Upper lobe of right lung (tissue), 1 donor: ENCODE measurements at places on chromosomes 6 and 20. TPM values are rescaled to one million over a fixed set of nuclear protein-coding genes. Genes with fewer than 3 reads are reported as not detected.

The GCLC gene
- 40.0 TPM for total RNA-seq

The BCAS1 gene
- total RNA-seq, result 0.81 TPM

The CALHM5 gene
- 1.9 TPM for total RNA-seq

The ANKRD6 gene
- total RNA-seq, result 20.2 TPM

The B4GALT5 gene
- total RNA-seq, result 46.1 TPM

The LY6G6C gene
- total RNA-seq, result not detected

The SGK2 gene
- total RNA-seq, result 1.7 TPM

The SLC16A10 gene
- 12.3 TPM for total RNA-seq

The HLA-DOB gene
- total RNA-seq, result 0.64 TPM

The CNR1 gene
- total RNA-seq, result 21.6 TPM

The SULF2 gene
- total RNA-seq, result 52.8 TPM

The PREX1 gene
- total RNA-seq, result 66.0 TPM

The ARG1 gene
- 1.3 TPM for total RNA-seq

The ECT2L gene
- total RNA-seq, result not detected

The PRL gene
- not detected for total RNA-seq

The ZNF165 gene
- 2.3 TPM for total RNA-seq

The MYT1 gene
- total RNA-seq, result 0.12 TPM

The CLDN20 gene
- total RNA-seq, result not detected

The SLC4A11 gene
- total RNA-seq, result 2.7 TPM

The PTCRA gene
- total RNA-seq, result 5.0 TPM

The KHDC1 gene
- total RNA-seq, result 1.9 TPM

The GRIK2 gene
- total RNA-seq, result 0.38 TPM

The HLA-DQB1 gene
- total RNA-seq, result 94.9 TPM

The KHDC1L gene
- total RNA-seq, result not detected

The MEP1A gene
- total RNA-seq, result not detected

The SLC17A2 gene
- total RNA-seq, result not detected

The KIAA1755 gene
- 2.3 TPM for total RNA-seq

The PSORS1C2 gene
- total RNA-seq, result not detected

The TUBB2B gene
- total RNA-seq, result 0.46 TPM

The TP53INP2 gene
- total RNA-seq, result 17.7 TPM

The APCDD1L gene
- not detected for total RNA-seq

The HLA-DPA1 gene
- total RNA-seq, result 491 TPM

The C20orf96 gene
- 8.8 TPM for total RNA-seq

The FGD2 gene
- 56.9 TPM for total RNA-seq

The COL21A1 gene
- 15.6 TPM for total RNA-seq

The CLVS2 gene
- total RNA-seq, result not detected

The SEMG1 gene
- not detected for total RNA-seq
